ENCODE measurements at places on chromosomes 11 and 22. TPM values are rescaled to one million over a fixed set of nuclear protein-coding genes. Genes with fewer than 3 reads are reported as not detected.
A peak's percentile ranks its signal among the peaks of the same experiment; 100 is the strongest.

- no peak for DNase-seq
Measured at GRCh38 chr11:111307472-111308108, 9.2 kb downstream of the POU2AF3 start.

- no peak for DNase-seq
Measured at GRCh38 chr22:50032941-50033601, 20.5 kb upstream of the IL17REL start.

GRCh38 chr11:84383576-84383975, 1097.4 kb upstream of the CCDC90B start:
- no peak for DNase-seq

DNA sequence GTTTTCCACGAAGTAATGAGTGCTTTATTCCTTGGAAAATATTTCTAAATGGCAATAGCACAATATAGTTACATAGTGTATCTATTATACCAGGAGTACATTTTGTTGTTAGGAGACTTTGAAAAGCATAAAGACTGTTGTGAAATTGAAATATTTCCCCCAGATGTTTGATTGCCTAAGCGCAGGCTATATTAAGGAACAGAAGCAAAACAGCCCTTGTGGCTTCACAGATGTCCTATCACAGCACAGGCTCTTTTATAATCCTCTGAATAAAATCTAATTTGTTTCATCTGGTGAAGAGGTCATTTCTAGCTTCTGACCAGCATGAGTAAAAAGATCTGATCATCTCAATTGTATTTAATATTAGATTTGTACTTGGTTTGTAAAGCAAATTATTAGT, 48.2 kb downstream of the BSX start:
- DNase-seq = no peak

DNA sequence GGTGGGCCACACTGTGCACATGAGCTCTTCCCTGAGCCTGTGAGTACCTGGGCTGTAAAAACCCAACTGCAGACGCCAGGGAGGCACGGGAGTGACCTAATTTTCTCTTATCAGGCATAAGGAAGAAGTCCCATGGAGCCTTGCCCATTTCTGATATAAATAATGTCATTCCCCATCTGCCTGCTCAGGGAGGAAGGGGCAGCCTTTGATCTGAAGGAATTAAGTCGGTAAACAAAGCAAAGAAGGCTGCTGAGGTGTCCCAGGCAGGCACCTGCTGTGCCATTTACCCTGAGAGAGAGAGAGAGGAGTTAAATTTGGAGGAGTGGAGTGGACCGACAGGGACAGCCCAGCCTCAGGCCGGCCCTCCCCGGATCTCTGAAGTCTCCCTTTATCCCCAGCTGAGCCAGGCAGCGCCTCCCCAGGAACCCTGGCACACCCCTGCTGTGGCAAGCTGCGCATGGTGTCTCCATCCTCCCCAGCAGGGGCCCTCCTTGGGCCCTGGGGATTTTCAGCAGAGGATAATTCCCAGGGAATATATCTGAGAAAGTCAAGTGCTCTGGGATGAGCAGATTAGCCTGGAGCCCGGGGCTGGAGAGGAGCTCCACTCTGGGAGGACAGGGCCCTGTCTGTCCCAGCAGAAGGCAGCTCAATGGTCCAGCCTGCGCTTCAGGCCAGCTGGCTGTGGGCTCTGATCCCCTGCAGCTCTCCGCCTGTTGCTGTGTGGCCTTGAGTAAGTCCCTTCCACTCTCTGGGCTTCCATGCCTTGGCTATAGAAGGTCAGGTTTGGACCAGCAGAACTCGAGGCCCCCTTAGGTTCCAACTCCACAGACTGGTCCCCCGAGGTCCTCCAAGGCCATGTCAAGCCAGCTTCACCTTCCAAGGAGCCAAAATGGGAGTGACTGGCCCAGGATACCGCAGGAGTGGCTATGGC, 17.5 kb upstream of the CABP7 start:
- peak; percentile 11 for DNase-seq

DNA sequence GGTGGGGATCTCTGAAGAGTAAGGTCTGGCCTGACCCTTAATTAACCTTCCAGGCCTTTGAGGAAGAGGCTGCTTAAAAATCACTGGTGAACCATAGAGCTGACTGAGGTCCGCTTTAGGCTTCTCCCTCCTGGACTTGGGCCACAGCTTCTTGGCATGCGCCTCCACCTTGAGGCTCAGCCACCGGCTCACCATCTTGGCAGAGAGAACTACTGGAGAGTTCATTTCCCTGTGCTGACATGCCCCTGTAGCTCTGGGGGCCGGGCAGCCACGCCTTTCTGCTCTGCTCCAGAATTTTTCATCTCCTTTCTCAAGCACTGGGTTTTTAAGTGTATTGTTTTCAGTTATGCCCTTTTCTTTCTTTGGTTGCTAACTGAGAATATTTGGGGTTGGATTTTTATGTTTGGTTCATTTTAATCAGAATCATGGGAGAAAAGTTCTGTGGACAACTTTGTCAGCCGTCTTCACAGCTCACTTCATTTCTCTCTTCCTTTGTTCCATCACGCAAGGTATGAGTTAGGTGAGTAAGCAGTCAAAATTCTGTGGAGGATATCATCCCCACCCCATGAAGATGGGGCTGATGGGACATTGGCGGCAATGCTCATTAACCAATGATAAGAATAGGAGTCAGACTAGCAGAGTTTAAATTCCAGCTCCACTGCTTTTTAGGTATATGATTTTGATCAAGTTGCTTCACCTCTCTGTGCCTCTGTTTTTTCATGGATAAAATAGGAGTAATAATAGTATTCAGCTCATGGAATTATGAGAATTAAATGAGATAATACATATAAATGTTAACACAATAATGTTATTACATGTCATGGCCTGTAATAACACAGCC, 103.9 kb downstream of the DBX1 start:
- no peak for DNase-seq

DNA sequence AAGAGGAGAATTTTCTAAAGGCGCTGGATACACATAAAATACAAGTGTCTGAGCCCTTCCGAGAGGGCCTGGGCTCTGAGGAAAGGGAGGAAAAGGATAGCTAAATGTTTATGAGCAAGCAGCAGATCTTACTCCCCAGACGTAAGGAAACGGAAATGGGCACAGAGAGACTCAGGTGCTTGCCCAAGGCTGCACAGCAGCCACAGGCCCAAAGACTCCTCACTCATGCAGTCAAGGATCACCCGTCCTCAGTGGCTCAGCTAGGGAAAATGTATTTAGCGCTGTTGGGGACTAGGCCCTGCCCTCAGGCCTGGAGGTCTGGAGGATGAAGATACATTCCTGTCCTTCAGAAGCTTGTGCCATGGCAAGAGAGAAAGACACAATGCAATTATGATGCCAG, 107.2 kb upstream of the SYT13 start:
- no peak for DNase-seq

DNA sequence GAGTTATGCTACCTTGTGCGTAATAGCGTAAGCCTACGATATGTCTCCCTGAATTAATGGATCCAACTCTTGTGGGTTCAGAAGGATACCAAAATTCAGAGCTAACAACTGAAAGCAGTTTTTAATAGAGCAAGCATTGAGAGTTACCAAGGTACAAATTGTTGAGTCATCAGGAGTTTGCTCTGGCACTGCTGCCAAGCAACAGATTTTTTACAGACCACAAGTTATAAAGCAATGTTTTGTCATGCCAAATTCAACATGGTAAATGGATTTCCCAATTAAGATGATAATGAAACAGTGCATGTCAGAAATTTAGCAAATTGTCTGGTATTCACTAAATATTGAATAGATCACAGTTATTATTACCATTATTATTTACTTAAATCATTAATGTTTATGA, 295.6 kb downstream of the NELL1 start:
- DNase-seq = no peak

GRCh38 chr11:75781296-75781695, 12.7 kb downstream of the DGAT2 start:
- DNase-seq = no peak

DNA sequence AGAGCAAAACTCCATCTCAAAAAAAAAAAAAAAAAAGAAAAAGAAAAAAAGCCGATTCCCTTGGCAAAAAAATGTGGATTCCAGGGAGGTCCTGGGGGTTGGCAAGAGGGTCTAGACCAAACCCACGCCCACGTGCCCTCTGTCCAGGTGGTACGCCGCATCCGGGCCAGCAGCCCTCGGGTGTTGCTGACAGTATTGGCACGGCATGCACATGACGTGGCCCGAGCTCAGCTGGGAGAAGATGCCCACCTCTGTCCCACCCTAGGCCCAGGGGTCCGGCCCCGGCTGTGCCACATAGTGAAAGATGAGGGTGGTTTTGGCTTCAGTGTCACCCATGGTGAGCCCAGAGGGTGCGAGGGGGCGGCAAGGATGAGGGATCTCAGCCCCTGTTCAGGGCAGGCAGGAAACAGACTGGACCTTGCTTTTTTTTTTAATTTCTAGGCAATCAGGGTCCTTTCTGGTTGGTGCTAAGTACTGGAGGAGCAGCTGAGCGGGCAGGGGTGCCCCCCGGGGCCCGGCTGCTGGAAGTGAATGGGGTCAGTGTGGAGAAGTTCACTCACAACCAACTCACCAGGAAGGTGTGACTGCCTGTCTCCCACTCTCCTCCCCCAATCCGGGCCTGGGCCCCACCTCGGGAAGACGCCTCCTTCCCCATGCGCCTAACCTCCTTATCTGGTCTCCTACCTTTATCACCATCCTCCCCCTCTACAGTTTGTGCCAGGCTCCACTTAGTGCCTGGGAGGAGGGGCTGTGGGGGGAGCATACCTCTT, 2.0 kb downstream of the NHERF4 start:
- DNase-seq = no peak

Gene OR52H1
- polyA plus RNA-seq = not detected

Gene EHF
- polyA plus RNA-seq = not detected

Gene PRODH
- polyA plus RNA-seq = not detected

Gene CEP126
- 0.83 TPM for polyA plus RNA-seq

Measured in IMR-90 (cell line).